Hepatocyte (in vitro differentiated cells): ENCODE measurements at places on chromosomes 4 and X.

- no peak for DNase-seq
Measured at GRCh38 chrX:13994536-13995080, 35.1 kb downstream of the GEMIN8 start.

DNA sequence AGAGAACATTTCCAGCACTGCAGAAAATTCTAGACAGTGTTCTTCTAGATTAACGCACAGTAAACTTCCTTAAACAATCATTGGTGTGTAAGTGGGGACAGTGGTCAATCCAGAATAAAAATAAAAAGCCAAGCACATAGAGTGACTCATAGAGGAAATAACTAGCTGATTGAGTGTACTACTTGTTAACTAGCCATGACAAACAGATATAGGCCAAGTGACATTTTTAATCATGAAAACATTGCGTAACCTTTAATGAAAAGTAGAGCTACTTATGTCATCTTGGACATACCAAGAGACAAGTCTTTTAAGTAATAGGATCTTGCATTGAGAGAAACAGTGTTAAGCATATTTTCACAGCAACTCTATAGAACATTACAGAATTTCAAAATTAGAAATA is 233.9 kb upstream of the MAB21L2 start:
- DNase-seq: no peak

DNA sequence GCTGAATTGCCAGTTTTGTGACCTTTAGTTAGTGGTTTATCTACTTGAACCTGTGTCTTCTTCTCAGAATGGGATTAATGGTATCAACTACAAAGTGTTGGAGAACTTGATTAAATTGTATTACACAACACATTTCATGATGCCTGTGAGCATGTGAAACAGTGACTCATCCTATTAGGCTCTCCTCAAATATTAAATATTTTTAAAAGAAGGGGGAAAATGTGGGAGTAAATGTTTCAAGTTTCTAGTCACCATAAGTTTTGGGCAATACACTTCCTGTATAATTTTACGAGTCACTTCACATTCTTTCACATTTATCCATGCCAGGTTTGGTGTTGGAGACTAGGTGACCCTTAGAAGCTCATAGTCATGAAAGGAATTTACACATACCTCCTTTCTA is 147.0 kb downstream of the HS3ST1 start:
- no peak for DNase-seq

DNA sequence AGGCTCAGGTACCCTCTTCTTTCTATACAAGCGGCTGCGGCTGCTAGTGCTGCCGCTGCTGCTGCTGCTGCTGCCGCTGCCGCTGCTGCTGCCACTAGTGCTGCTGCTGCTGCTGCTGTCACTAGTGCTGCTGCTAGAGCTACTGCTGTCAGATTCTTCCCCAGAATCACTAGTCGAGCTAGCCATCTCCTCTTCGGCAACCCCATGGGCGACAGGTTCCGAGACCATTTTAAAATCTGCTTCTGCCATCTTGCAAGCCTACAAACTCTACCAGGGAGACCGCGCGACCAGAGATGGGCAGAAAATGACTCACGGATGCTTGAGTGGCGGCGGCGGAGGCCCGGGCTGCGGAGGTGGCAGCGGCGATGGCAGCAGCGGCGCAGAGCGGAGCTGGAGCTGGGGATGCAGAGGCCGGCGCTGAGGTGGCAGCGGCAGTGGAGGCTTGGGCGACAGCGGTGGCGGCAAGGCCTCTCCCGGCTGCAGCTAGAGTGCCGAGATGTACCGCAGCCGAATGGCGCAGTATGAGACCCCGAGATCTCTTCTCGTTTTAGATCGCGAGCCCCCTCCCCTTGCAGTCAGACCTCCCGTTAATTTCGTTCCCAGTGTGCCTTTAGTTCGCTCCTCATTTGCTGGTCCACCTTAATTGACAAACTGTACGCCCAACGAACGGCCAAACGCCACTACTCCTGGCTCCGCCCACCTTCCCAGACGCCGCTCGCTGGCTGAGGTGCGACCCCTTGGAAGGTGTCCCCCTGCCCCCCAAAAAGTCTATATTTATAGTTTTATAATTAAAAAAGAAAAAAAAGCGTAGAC is at the start of gene NAP1L3:
Gene NAP1L3, minus strand, starts transcription at position 523 of the 813 bp plus-strand sequence. Its CDS starts 274 bp downstream, at position 249.
- DNase-seq: peak; percentile 89

GRCh38 chr4:143404555-143404954 is 67.9 kb downstream of the GAB1 start:
- no peak for DNase-seq

DNA sequence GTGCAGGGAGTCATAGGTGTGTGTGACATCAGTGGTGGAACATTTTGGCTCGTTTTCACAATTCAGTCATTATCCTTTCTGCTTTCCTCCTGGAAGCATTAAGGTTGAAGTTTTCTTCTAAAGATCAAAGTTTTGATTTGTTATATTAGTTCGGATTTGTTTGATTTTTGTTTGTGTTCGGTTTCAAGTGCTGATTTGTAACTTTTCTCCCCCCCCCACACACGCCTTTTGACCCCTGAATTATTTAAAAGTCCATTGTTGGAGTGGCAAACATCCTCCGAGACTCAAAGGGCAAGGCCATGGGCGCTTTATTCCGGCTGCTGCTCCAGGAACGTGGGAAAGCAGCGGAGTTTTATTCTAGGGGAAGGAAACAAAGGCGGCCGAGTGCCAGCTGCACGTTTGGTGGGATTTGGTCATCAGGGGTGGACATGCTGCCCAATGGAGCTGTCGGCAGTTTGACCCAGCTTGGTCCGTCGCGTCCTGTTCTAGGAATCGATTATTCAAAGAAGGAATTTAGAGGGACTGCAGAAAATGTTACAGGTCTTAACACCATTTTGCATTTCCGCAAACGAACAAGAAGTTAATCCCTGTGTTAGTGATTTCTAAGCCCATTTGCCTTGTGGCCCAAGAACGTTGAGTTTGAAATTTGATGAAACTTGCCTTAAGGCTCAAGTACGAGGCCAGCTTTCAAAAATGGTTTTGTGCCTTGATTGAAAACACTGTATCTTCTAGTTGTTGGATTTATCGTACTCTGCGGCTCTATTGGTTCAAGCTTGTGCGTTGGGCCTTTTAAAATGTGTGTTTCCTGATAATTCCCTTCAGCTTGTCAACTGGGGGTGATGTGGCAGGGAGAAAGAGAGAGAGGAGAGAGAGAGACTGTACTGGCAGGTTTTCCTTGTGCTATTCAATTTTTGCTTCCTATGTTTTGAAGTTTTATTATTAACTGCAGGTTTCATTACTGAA is 565 bp upstream of the ZNF41 start:
- peak; percentile 20 for DNase-seq

DNA sequence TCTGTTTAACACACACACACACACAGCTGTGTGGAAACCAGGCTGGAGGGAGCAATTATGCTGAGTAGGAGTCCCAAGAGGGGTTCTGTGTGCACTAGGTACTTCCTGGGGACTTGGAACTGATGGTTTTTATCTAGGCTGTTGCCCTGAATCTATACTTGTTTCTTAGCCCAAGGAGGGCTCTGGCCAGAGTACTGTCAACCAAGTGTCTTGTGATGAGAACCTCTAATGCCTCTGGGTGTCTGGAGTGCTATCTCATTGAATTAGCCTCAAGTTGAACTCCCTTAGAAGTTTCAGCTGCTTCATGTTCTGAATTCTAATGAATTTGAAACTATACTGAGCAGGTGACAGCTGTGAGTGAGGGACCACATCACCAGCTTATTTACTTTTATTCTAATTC is 16.6 kb downstream of the ARHGAP24 start:
- DNase-seq: no peak

DNA sequence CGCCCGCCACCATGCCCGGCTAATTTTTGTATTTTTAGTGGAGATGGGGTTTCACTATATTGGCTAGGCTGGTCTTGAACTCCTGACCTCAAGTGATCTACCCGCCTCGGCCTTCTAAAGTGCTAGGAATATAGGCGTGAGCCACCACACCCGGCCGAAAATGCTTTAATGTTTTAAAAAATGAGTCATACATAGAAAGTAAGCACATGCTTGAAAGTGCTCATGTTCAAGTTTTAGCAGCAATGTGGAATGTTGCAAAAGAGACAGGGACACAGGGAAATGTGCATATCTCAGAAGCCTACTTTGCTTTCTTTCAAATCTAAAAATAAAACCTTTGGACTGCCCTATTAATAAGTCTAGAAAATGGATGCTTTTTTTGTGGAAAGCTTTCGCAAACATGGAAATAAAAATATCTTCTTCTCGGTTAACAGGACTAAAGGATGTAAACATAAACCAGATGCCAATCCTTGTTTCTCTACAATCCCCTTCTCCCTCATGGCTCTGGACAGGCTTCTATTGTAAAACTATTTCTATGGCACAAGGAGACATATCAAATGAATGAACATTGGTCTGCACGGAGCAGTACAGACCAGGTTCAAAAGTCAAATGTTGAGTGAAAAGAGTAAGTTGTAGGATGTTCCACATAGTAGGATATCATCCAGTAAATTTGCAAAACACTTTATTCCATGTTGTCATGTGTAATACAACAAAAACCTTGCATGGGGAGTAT is 15.0 kb downstream of the MECP2 start:
- peak; percentile 29 for DNase-seq

GRCh38 chr4:139208404-139208945 is 31.5 kb upstream of the ELF2 start:
- DNase-seq: no peak

GRCh38 chrX:4627414-4627813 is 914.0 kb upstream of the PRKX start:
- no peak for DNase-seq

- no peak for DNase-seq
Measured at GRCh38 chrX:84044051-84044450, 143.9 kb downstream of the RPS6KA6 start.

DNA sequence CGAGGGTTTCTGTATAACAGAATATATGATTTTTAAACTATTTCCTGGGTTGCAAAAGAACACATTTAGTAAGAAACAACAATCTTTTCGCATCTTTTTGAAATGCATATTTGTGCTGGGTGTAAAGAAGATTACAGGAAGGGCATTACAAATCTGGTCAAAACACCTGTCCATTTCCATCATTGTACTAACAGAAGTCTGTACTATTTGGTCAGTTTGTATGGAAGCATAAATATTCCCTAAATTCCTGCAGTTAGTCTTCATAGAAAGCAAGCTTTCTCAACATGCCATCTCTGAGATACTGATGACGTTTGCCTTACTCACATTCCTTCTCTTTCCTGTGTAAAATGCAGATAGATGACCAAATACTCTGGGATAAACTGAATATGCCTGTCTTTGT is 203.3 kb downstream of the NWD2 start:
- DNase-seq: no peak

GRCh38 chr4:149988087-149988410 is 90.2 kb upstream of the DCLK2 start:
- no peak for DNase-seq

DNA sequence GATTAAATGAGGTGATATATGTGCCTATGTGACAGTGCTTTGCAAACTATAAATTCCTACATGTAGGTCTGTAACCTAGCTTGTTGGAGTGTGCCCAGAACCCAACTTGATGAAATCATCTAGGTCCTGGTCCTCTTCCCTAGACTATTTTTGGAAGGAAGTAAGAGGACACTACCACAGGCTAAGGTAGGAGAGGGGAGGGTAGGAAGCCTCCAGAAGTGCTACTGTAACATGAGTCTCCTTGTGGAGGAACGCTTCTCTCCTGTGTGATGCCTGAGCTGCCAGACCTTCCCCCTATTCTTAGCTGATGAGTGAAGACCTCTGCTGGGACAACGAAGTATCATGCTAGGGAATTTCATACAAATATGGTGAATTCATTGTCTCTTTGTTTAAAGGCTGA is 41.8 kb upstream of the IL21 start:
- no peak for DNase-seq

GRCh38 chr4:126753592-126753991 is 879.2 kb upstream of the INTU start:
- no peak for DNase-seq

GRCh38 chr4:79739912-79740311 is 331.9 kb upstream of the GK2 start:
- no peak for DNase-seq

DNA sequence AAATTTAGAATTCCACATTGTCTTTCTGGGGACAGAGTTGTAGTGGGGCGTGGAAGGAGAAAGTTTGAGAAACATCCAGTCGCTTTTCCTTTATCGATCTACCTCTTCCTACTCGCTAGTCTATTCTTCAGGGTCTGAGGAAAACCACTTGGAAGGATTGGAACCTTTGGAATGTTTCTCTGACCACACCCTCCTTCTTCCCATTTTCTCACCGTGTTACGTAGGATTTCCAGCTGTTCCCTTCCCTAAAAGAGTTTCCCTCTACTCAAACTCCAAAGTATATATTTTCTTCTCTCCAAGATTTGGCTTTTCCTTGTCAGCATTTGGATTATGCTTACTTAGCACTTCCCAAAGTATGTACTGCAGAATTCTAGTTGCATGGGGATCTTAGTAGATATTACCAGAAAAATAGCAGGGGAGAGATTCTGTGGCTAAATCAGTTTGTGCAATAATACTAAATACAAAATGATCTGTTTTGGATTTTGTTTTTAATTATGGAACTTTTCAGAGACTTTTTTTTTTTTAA is 4.9 kb downstream of the ENPEP start:
- no peak for DNase-seq

GRCh38 chr4:14096396-14096965 is 469.0 kb upstream of the BOD1L1 start:
- no peak for DNase-seq

DNA sequence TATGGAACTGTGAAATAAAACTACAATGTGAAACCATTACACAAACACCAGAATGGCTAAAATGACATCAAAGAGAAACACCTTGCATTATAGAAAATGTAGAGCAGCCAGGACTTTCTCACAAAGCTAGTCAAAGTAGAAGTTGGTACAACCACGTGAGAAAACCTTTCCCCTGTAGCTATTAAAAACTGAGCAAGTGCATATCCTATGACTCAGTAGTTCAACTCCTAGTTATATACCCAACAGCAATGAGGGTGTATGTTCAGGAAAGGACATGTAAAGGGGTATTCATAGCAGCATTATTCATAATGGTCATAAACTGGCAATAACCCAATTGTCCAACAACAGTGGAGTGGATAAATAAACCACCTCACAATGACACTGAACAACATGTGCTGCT is 177.5 kb upstream of the NUDT10 start:
- DNase-seq: no peak

- DNase-seq: no peak
Measured at GRCh38 chr4:182923796-182924340, 6.7 kb upstream of the DCTD start.

- DNase-seq: peak; percentile 19
Measured at GRCh38 chr4:137610960-137611359, 78.7 kb upstream of the PCDH18 start.

GRCh38 chr4:7342223-7343080 is 92.3 kb downstream of the PSAPL1 start:
- no peak for DNase-seq
